DMS79 treated with DMSO at 0.1 percent for 48 hours (cell line): ENCODE measurements at places on chromosomes 7 and 10.
A peak's percentile ranks its signal among the peaks of the same experiment; 100 is the strongest.

DNA sequence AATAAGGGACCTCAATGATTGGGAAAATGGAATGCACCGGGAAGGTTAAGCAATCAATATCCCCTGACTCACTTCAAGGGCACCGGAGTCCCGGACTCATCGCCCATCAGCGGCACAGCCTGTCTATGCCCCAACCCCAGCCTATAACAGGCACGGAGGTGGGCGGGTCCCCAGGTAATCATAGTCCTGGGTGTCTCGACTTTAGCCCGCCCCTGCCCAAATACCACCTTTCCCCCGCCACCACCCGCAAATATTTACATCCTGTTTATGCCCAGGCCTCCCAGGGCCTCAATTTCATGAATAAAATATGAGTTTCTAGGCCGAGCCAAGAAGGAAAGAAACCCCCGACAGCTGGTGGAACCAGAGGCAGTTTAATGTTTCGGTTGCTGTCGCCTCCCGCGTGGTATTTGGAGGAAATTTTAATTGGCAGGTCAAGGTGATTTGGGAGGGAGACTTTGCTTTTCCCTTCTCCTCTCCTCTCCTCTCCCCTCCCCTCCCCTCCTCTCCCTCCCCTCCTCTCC lies 15.6 kb upstream of the RFC2 start:
- DNase-seq = peak; percentile 87

- DNase-seq = no peak
These were observed 32.0 kb upstream of the ARMS2 start for GRCh38 chr10:122422266-122422989.

DNA sequence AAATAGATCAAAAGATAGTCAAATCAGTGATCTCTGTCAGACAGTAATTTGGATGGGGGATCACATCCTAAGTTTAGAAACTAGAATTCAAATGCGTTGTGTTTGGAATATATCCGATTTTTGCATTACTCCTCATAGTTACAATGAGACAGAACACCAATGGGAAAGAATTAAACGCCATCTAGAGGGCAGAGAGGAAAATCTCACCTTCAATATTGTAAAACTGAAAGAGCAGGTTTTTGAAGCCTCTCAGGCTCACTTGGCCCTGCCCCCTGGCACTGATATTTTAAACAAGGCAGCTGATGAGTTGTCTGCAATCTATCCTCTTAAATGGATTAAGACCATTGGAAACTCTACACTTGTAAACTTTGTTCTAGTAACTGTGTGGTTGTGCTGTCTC lies 17.7 kb downstream of the FRG2B start:
- peak; percentile 2 for DNase-seq

GRCh38 chr7:39324139-39324760 lies 242.0 kb upstream of the YAE1 start:
- no peak for DNase-seq

DNA sequence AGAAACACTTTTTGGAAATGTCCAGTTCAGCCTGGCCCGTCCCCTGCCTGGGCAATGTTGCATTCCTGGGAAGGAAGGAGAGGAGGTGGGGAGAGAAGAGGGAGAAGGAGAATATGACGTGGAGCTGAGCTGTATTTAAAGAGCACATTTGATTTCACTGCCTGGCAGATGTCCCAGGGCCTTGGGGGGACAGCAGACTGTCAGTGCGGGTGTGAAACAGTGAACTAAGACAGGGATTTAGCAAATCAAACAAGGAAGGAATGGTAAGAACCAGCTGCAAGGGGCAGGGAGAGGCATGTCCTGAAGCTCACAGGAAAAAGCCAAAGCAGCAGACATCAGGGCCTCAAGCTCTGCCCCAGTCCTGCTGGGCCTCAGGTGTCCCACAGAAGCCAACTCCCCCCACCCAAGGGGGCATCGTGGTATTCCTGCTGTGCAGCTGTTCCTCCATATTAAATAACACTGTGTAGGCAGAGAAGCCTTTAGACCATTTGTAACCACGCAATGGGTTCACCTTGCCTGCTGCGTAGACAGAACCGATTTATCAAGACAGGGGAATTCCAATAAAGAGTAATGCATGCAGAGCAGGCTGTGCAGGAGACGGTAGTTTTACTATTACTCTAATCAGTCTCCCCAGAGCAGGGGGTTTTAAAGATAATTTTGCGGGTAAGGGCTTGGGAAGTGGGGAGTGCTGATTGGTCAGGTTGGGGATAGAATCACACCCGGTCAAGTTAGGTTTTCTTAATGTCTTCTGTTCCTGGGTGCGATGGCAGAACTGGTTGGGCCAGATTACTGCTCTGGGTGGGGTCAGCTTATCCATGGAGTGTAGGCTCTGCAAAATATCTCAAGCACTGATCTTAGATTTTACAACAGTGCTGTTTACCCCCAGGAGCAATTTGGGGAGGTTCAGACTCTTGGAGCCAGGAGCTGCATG lies 18.3 kb downstream of the LEP start:
- peak; percentile 15 for DNase-seq

GRCh38 chr7:85065306-85065705 lies 121.5 kb downstream of the SEMA3D start:
- peak; percentile 45 for DNase-seq

DNA sequence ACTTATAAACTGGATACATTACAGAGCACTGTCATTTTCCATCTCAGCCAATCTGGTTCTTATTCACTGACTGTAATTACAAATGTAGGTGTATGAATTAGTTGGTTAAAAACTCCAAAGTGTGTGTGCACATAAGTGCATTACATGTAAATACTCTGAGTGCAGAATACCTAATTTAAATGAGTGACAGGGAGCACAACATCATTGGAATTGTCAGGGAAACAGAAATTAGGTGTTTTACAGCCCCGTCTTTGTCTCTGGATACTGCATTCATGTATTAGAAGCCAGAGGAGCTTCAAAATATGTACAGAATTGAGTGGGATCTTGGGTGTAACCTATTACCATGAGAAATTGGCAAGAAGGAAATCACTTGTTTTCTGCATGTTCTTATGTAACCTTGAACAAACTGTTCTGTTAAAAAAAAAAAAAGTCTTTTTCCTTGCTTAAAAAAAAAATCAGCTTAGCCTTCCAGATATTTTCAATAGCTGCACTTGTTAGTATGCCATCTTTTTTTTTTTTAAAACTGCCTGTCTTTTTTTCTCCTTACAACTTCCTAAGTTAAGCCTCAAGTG lies 31.1 kb downstream of the CELF2 start:
- no peak for DNase-seq

GRCh38 chr10:73522263-73522662 lies 26.4 kb upstream of the PPP3CB start:
- no peak for DNase-seq

- DNase-seq = no peak
These were observed 3.7 kb downstream of the PURB start for GRCh38 chr7:44881610-44882009.

- DNase-seq = no peak
These were observed 116.0 kb upstream of the ANTXRL start for GRCh38 chr10:46170789-46171188.

DNA sequence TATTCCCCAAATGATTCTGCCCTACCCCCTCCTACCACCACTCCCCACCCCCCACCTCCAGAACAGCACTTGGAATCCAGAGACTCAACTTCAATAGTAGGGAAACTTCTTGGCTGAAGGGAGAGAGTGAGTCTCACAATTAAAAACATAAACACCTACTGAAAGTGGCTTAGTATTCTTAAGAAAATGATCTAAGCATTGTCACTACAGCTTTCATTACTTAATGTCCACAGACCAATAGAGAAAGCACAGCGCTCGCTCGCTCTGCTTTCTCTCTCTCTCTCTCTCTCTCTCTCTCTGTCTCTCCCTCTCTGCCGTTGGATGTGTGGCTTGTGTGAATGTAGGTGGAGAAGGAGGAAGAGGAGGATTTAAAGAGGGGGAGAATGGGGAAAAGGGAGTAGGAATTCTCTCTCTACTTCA lies 1.5 kb upstream of the SEMA3A start:
- no peak for DNase-seq

DNA sequence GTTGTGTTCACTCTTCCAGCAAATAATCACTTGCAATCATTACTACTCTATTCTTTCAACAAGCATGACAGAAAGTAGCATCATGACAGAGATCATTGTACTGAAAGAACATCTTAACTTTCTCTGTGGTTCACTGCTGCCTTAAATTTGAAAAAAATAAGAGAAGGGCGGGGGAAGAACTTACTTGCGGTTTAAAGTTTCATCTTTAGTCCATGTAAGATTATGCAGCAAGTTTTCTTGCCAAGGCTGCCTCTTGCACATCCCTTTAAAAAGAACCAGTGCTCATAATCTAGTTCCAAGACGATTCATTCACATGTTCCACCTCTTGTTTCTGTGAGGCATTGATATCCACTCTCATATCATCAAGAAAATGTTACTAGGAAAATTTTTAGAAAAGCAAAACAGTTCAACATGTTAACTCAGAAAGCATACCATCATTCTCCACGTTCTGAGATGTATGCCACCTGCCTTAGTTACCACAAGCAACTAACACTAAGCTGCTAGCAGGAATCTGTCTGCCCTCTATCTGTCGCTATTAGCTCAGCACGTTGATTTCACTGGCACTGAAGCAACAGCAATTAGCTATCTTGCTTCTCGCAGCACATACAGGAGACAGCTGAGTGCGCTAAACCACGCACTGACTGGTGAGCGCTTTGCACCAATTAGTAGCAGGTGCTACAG lies at the start of gene PCDH15:
PCDH15 (minus strand) TSS at position 491 of the 681 bp plus-strand sequence. CDS start 136,969 bp downstream, outside the sequence.
- DNase-seq = no peak

GRCh38 chr7:99141841-99142726 lies 1.8 kb downstream of the SMURF1 start:
- DNase-seq = no peak

- no peak for DNase-seq
These were observed 115.0 kb downstream of the FZD1 start for GRCh38 chr7:91379236-91379635.

DNA sequence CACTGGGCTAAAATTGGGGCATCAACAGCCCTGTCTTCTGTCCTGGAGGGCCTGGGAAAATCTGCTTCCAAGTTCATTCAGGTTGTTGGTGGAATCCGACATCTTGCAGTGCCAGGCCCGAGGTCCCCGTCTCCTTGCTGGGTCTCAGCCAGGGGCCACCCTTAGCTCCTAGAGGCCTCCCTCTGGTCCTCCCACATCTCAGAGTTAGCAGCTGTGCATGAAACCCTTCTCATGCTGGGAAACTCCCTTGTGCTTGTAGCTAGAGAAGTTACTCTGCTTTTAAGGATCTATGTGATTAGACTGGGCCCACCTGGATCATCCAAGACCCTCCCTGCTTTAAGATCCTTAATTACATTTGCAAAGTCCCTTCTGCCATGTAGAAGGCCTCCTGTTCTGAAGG lies 15.3 kb downstream of the HIP1 start:
- no peak for DNase-seq

DNA sequence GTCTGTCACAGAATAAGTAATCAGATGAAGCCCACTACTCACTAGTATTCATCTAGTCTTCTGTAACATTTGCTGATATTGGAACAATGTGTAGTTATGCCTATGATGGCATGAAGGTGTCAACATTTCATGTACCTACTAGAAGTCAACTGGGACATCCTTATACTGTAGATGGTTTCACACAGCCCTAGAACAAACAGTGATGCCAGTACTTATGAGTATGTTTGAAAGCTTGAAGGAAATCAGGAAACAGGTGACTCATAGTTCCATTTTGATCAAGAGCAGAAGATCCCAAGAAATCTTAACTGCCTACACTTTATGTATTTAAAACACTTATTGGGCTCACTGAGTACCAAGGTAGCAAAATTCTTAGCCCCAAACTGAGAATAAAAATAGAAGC lies 1519.6 kb downstream of the REEP3 start:
- no peak for DNase-seq

DNA sequence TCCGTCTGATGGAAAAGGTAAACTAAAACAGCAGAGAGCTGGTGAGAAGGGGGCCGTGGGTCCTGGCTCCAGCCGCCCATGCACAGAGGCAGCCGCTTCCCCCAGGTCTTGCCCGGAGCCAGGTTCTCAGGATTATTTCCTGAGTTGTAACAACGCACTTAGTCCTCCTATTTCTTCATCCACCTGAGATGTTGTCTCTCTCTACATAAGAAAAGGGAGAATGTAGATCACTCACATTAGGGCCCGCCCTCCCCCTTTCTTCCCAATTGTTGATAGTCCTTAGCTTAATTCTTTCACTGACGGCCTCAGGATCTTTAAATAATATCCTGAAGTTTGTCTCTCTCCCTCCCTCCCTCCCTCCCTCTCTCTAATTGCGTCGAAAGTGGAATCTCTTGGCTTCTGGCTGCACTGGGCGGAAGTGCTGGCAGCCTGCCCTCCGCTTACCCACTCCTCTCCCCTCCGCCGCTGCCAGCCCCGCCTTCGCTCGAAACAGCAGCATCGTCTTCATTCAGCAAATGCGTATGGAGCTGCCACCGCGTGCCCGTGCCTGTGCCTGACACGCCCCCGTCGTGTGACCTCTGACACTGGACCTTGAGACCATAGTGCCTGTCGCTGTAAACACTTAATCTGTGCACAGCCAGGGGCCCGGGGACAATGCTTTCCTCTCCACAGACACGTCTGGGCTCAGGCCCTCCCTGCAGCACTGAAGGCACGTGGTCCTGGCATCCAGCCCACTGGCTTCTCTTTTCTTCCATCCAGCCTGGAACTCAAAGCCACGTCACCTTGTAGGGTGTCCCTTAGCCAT lies 174.5 kb upstream of the PPP2R2D start:
- peak; percentile 80 for DNase-seq

GRCh38 chr7:103710247-103710646 lies 264.2 kb upstream of the SLC26A5 start:
- no peak for DNase-seq

- peak; percentile 46 for DNase-seq
These were observed 36.0 kb downstream of the MALSU1 start for GRCh38 chr7:23335136-23335535.

GRCh38 chr7:137669706-137670105 lies 177.1 kb downstream of the DGKI start:
- no peak for DNase-seq

DNA sequence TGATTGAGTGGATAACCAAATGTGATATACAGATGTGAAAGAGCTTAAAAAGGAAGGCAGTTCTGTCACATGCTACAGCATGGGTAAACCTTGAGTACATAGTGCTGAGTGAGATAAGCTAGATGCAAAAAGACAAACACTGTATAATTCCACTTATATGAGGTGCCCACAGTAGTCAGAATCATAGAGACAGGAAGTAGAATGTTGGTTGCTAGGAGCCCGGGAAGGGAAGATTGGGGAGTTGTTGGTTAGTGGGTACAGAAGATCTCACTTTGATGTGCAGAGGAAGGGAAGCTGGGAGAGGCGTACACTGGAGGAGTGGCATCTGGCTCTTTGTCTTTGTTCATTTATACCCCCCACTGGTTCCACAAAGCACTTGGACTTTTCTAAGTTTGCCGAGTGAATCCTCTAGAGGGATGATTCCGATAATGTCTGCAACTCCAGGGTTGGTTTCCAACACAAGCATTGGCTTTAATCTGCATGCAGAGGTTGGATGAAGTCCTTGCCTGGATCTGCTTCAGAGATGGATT lies 39.5 kb downstream of the TSPAN14 start:
- DNase-seq = no peak

DNA sequence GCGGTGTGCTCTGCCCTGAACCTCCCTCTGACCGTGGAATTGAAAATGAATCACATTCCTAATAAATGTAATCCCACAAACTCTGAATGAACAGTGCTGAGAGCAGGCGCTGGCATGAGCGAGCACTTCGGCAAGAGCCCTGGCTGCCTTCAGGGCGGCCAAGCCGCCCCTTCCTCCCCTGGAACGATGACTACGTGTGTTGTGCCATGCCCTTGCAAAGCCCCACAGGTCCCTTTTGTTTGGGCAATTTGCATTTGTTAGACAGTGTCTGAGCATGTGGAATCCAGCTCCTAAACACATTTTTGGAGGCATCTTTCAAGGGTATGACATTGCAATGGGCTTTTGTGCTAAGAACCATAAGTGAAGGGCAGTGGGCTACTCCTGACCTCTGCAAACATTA lies 95.6 kb upstream of the MKI67 start:
- DNase-seq = no peak

- peak; percentile 84 for DNase-seq
These were observed 149.6 kb downstream of the TCF7L2 start for GRCh38 chr10:113099431-113100183.
